ENCODE measurements at places on chromosomes 16 and 17.

DNA sequence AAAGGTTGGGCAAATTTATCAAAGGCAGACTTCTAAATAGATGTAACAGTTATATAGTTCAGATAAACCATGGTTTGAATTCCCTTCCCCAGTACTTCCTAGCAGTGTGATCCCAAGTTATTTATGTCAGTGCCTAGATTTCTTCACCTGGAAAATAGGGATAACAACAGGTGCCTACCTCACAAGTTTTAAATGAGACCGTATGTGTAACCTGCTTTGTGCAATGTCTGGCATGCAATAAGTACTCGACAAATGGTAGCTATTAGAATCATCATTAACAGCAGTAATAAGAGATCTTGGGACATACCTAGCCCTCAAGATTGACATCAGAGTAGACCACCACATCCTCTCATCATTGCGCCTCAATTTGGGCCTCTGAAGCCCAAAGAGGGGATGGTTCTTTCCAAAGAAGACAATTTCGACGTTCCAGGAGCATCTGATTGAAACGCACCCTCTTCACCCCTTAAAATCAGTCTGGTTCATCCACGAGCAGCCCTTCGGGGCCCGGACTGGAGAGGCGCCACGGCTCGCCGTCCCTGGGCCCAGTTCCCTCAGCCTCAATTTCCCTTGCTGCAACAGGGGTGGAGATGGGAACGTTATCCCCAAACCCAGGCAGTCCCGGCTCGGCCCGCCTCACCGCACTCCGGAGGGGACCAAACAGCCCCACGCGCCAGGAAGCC lies 541 bp downstream of the ACACA start:
- DNase-seq: no peak

- DNase-seq: peak; percentile 19
Measured at GRCh38 chr16:82082543-82083244, 47.6 kb downstream of the HSD17B2 start.

- peak; percentile 39 for DNase-seq
Measured at GRCh38 chr16:69741519-69741918, 13.2 kb downstream of the NOB1 start.

DNA sequence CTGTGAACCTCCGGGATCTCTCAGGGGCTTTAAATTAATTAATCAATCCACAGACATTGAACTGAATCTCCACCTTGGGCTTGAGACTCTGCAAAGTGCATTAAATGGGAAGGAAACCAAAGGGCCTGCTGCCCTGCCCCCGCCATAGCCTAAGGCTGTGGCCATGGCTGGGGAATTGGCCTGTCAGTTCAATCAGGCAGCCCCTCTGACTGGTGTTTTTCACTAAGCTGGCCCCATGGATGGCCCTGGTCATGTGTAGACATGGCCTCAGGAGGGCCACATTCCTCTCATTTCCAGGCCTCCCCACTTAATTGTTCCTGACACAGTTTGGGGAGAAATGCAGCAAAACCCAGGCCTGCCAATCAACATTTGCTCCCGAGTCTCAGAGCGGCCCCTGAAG lies 499.8 kb downstream of the WWOX start:
- DNase-seq: no peak

DNA sequence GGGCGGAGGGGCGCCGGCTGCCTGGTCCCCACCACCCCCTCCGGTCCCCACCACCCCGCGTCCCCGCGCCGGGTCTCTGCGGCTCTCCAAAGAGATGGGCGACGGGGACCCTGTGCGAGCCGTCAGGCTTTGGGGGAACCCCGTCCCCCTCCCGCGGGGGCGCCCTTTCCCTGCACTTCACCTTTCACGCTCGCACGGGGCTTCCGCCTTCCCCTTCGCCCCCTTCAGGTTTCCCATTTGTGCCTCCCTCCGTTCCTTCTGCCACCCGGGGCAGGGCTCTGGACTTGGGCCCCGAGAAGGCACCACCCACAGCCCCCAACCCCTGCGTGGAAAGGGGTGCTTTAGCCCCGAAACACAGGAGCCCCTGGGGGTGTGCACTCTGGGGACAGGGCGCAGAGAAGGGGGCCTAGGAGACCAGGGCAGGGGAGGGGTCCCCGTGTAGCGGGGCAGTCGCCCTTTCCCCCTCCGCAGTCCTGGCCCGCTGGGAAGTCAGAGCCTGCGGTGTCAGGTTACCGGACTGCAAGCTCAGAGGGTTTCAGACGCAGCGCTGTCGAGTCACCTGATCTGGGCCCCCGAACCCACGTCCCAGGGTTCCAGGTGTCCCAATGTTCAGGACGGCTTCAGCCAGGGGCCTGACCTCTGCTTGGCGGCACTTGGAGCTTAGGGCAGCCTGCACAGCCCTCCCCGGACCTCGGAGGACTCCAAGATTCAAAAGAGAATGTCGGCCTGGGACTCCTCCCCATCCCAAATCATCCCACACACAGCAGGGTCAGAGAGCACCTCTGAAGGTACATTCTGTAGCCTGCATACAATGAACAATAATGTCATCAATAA lies 6.7 kb upstream of the CCDC92B start:
- no peak for DNase-seq

DNA sequence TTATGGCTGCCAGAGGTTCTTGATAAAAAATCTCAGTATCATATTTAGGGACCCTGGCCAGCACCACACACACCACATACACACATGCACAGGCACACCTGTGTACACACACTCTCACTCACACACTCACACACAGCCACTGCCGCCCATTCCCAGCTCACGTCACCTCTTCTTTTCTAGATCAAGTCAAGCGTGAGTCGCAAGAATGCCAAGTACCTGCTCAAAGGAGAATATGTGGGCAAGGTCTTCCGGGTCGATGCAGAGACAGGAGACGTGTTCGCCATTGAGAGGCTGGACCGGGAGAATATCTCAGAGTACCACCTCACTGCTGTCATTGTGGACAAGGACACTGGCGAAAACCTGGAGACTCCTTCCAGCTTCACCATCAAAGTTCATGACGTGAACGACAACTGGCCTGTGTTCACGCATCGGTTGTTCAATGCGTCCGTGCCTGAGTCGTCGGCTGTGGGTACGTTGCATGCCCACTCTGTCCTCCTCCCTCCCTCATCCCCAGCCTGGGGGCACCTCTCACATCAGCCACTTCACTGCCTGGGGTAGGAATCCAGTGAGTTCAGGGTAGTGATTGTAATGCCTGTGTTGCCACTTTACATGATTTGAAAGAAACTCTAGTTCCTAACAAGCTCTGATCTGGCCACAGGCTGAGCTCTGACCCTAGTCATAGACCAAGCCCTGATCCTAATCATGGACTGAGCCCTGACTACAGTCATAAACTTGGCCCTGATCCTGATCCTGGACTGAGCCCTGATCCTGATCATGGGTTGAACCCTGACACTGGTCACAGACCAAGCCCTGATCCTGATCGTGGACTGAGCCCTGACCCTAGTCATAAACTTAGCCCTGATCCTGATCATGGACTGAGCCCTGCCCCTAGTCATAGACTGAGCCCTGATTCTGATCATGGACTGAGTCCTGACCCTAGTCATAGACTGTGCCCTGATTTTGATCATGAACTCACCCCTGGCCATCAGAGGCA lies 20.4 kb downstream of the CDH5 start:
- no peak for DNase-seq

GRCh38 chr17:17511881-17512858 lies 16.0 kb upstream of the RASD1 start:
- peak; percentile 6 for DNase-seq

- no peak for DNase-seq
Measured at GRCh38 chr17:48850792-48851323, 20.0 kb downstream of the CALCOCO2 start.

DNA sequence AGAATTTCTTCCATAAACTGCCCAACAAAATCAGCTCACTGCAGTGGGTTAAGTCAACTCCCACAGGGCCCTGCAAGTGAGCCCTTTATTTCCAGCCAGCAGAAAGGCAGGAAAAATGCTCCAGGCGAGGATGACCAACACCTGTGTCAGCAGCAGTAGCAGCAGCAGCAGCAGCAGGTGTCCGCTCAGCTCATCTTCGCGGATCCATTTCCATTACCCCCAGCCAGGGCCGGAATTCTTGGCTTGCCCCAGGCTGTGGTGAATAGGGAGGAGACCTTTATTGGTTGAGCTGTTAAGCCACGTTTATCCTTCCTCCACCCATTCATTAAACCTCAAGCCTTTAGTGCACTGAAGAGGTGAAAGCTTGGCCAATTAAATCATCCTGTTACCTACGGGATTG lies 46.2 kb downstream of the MARCHF10 start:
- DNase-seq: no peak

GRCh38 chr17:81037026-81037797 lies 2.3 kb downstream of the BAIAP2 start:
- DNase-seq: no peak

- DNase-seq: no peak
Measured at GRCh38 chr17:19781488-19782458, 33.7 kb upstream of the ALDH3A1 start.

- DNase-seq: no peak
Measured at GRCh38 chr16:23061669-23062068, 87.6 kb downstream of the USP31 start.

- no peak for DNase-seq
Measured at GRCh38 chr16:17301593-17302135, 169.1 kb downstream of the XYLT1 start.

GRCh38 chr16:73196670-73197069 lies 148.7 kb upstream of the ZFHX3 start:
- peak; percentile 43 for DNase-seq

DNA sequence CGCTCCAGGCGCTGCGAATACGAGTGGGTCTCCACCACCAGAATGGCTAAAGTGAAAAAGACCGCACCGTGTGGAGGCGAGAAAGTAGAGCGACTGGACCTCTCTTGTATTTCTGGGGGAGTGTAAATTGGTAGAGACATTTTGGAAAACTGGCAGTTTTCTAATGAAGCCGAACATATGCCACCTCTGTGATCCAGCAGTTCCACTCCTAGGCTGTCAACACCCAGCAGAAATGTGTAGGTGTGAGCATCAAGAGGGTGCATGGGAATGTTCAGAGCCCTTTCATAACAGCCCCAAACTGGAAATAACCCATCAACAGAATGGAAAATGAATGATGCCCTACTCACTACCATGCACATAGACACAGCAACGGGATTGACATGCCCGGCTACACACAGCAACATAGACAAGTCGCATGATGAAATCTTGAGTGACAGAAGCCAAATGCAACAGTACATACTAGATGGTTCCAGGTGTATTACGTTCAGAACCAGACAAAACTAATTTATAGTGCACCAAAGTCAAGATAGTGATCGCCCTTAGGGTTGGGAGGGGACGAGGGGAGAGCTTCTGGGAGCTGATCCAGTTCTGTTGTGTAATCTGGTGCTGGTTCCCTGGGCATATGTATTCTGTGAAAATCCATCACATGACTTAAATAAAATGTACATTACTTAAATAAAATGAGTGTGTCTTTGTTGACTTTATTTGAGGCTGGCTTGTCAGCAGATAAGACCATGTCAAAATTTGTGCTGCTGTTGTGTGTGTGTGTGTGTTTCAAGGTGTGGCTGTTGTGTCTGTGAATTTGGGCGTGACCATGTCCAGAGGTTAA lies 877 bp upstream of the BCL7C start:
- DNase-seq: no peak

- DNase-seq: no peak
Measured at GRCh38 chr16:82796047-82796446, 169.3 kb downstream of the CDH13 start.

GRCh38 chr16:87829622-87829980 lies 39.7 kb downstream of the SLC7A5 start:
- no peak for DNase-seq

DNA sequence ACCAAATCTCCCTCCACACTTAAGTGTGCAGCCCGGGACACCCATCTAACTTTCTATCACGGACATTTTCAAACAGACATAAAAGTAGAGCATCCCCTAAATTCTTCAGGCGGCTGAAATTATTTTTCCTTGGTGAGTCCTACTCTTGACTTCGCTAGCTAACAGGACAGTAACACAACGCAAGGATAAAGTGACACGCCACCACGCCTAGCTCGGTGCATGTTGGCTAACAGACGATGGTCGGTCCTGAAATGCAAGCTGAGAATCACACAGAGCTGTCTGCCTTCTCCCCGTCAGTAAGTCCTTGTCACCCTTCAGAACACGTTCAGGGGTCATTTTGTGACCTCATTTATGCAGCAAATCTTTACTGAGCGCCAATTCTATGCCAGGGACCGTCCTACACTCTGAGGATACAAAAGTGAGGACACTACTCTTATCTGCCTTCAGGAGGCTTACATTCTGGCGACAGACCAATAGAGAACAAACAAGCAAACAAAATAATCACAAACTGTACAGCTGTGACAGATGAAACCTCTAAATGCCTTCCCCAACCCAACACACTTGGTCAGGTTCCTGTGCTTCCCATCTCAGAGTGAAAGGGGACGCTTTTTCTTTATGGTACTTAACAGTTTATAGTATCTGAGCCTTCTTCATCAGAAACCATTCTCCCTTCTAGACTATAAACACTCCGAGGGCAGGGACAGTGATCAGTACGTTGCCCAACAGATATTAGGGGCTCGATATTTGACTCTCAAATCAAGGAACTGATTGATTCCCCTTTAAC lies 1.3 kb downstream of the NTAN1 start:
- no peak for DNase-seq

- no peak for DNase-seq
Measured at GRCh38 chr17:71187145-71187878, 933.5 kb upstream of the SOX9 start.

GRCh38 chr16:51592001-51592501 lies 441.0 kb upstream of the SALL1 start:
- DNase-seq: peak; percentile 44

DNA sequence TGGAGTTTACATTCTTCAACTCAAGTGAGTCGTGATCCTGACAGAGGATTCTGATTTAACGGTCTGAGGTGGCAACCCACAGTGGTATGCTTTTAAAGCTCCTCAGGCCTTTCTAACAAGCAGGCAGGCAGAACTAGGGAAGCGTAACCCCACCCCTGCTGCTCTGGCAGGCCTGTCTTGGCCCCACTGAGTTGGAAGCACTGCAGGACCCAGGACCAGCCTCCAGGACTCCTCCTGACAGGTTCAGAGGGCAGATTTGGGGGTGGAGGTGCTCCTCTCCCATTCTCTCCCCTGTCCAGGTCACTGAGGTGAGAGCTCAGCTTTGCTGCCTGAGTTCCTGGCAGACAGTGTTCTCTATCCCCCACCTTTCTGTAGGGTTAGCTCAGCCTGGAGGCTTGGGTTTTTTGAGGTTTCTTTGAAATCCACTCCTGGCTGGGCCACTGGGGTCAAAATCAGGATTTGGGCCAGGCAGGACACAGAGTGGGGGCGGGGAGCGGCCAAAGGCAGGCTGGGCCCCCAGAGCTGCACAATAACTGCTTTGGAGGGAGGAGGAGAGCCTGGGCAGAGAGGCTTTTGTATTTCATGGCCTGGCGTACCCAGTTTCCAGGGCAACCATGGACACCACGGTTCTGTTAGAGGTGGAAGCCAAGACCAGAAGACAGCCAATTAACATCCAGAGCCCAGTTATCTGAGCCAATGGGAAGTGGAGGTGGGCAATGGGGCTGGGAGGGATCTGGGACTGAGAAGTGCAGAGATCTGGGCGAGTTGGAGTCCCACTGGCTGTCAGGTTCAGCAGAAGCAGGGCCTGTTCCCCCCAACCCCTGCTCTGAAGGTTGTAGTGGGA lies 9.5 kb downstream of the MRPL27 start:
- no peak for DNase-seq

DNA sequence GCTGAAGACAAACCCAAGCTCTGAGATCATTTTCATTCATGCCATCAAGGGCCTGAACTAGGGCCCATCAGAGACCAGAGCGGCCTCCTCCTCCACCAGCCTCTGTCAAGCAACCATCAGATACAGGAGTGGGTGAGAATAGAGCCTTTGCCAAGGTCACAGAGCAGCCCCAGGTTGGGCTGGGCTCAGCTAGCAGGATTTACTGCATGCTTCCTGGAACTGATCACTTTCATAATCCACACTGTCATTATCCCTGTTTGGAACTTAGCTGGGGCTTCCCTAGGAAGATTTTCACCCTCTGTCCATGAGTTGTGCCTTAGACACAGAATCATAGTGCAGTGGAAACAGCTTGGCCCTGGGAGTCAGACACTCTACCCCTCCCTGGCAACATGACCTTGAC lies 5.1 kb downstream of the MT4 start:
- DNase-seq: no peak
